ENCODE measurements at places on chromosomes 13 and 19.

- no peak for DNase-seq
These were observed 12.3 kb downstream of the FAM187B start for GRCh38 chr19:35216016-35216832.

DNA sequence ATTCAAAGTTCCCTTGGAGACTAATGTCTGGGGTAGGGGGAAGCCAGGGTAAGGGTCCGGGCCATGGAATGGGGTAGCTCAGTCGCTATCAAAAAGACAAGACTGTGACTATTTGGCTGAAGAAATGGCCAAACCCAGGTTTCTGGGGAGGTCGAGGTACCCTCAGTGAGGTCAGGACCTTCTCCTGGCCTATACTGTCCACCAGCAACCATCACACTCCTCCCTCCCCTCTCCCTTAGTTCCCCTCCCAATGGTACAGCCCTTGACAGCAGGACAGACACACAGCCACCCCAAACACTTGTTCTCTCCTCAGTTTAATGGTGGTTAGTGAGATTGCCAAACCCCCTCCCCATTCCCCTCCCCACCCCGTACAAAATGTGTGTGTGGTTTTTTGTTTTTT, 2.6 kb upstream of the ZNF428 start:
- DNase-seq, result no peak

- no peak for DNase-seq
These were observed 1.4 kb downstream of the USP12 start for GRCh38 chr13:27170221-27170515.

DNA sequence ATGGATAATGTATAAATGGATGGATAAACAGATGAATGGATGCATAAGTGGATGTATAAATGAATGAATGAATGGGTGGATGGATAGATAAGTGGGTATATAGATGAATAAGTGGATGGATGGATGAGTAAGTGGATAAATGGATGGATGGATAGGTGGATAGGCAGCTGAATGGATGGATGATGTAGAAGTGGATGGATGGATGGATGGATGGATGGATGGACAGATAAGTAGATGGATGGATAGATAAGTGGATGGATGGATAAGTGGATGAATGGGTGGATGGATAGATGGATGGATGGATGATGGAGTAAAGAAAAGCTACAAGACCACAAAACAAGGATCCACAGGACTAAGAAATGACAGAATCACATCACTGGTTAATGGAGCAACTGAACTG, 9.0 kb upstream of the COMP start:
- no peak for DNase-seq

- DNase-seq, result no peak
These were observed 4.1 kb downstream of the ZSWIM9 start for GRCh38 chr19:48174445-48175030.

DNA sequence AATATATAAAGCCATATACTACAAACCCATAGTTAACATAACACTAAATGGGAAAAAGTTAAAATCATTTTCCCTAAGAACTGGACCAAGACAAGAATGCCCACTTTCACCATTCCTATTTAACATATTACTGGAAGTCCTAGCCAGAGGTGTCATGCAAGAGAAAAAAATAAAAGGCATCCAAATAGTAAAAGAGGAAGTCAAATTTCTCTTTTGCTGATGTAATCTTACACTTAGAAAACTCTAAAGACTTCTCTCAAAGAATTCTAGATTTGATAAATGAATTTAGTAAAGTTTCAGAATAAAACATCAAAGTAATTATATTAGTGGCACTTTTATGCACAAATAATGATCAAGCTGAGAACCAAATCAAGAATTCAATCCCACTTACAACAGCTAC, 678.9 kb upstream of the SLITRK5 start:
- DNase-seq, result no peak

GRCh38 chr19:22616659-22617058, 17.5 kb upstream of the ZNF492 start:
- no peak for DNase-seq

- no peak for DNase-seq
These were observed 25.1 kb upstream of the MYDGF start for GRCh38 chr19:4695224-4695731.

DNA sequence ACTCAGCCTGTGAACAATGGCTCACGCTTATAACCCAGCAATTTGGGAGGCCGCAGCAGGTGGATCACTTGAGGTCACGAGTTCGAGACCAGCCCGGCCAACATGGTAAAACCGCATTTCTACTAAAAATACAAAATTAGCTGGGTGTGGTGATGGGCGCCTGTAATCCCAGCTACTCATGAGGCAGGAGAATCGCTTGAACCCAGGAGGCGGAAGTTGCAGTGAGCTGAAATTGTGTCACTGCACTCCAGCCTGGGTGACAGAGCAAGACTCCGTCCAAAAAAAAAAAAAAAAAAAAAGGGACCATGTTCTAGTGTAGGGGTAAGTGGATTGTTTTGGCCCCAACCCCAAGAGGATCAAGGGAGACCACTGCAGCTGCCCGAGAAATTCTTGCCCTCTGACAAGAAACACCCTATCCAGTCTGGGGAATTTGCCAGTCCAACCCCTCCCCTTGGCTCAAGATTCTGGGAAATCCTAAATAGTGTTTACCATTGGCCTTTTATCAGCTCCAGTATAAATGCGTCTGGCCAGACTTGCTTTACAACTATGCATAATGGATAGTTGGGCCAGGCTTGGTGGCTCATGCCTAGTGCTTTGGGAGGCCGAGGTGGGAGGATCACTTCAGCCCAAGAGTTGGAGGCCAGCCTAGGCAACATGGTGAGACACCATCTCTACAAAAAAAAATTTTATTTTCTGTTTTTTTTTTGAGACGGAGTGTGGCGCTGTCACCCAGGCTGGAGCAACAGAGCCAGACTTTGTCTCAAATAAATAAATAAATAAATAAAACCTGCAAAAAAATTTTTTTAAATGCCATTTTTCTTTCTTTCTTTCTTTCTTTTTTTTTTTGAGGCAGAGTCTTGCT, 5.1 kb upstream of the DHDH start:
- no peak for DNase-seq

DNA sequence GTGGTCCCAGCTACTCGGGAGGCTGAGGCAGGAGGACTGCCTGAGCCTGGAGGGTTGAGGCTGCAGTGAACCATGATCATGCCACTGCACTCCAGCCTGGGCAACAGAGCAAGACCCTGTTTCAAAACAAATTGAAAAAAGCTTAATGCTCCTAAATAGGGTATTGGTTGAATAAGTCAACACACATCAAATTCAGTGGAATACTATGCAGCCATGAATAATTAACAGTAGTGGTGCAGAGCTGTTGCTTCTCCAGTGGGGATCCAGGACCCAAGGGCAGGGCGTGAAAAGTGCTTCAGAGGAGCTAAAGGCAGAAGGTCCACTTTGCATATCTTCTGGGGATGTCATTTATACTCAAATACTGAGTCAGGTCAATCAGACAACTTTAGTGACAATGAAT, 18.2 kb downstream of the SIGLEC8 start:
- DNase-seq, result no peak

DNA sequence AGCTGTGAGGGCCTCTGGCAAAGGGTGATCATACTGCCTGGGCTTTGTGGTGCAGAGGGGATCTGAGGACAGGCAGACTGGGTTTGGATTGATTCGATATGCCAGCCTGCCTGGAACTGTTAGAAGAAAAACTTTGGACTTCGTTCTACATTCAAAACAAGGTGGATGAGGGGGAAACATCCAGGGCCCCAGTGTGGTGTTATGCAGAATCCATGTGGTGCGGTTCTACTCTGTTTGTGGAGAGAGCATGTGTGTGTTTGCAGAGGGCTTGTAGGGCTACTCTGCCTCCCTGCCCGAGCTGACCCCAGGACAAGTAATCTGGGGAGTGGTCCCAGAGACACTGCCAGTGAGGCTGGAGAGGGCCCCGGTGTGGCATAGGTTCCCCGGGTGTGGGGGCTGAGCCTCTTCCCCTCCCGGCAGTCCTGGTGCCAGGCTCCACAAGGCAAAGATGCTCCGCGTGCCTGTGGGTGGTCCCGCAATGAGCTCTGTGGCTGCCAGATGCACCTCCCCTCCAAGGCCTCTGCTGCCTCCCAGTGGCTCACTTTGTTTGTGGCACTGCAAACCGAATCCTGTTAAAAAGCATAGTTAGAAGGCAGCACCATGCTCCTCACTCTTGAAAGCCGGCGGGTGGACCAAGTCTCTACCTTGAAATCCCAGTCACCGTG, 22.3 kb upstream of the TFDP1 start:
- peak; percentile 49 for DNase-seq

DNA sequence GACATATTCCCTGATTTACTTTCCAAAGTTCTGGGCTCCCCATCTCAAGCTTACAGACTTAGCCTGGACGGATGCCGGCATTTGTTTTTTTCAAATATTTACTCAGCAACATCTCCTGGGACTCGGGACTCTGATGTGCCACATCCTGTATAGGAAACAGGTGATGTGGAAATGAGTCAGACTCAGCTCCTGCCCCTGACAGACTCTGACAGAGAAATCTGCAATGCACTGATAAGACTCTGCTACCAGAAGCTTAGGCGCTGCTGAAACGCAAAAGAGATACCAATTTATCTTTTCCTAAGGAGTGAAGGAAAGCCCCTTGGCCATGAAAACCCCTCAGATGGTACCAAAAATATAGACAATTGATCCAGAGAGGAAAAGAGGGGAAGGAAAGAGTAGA, 16.2 kb downstream of the LAIR2 start:
- DNase-seq, result peak; percentile 6

DNA sequence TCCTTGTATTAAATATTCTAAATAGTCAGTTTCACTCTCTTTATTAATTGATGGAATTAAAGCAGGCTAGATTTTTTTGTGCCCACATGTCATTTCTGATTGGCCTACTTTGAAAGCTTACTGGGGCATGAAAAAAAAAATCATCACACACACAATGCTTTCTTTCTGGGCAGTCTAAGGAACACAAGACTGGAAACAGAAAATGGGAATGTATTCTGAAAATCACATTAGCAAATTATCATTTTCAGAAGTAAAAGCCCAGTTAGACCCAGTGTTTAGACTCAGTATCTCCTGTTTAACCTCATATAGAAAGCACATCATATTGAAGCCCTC, 339.4 kb downstream of the SPRY2 start:
- DNase-seq, result no peak

- no peak for DNase-seq
These were observed 6.0 kb upstream of the TM6SF2 start for GRCh38 chr19:19279062-19279612.

DNA sequence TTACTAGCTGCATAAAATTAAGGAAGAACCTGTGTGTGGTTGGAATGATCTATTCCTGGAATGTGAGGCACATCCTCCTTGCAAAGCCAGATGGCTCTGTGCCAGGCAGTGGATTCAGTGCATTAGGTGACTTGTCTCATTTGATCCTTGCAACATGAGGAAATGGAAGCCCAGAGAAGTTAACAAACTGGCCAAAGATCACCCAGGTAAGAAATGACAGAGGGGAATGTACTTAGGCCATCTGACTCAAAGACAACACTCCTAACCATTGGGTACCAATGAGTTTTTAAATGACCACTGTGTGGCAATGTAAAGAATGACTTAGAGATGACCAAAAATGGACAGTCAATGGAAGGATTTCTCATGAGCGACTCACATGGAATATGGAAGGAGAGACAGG, 114.2 kb upstream of the RXFP2 start:
- no peak for DNase-seq

DNA sequence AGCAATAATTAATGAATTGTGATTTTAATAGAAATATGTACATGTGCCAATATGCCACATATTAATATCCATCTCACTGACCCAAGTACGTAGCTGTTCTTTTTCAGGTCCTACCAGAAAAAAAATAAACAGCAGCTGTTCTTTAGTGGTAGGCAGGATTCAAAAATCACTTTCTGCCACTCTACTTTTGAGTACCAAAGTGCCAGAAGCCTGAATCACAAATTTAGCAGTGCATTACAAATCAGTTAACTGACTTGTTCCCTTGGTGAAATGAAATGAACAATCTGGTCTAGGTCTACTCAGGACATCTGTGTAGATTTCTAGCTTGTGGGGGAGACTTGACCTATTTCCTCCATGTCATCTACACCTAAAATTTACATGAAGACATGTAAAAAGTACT, 775.5 kb upstream of the GPC6 start:
- no peak for DNase-seq

DNA sequence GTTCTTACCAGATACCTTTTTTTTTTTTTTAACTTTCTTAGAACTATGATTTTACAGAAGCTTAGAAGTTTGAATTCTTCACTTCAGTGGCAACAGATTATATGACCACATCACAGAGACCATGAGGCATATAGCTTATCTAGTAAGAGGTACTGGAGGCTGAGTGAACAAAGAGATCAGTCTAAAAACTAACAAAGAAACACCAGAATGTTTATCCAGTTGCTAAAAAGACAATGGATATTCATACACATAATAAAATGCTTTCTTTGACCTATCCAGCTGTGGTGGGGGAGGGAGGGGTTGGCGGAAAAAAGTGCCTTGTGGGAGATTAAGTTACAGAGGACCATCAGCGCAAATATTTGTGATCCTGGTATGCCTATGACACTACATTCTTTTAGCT, 34.7 kb upstream of the SLITRK6 start:
- DNase-seq, result no peak

GRCh38 chr13:30799356-30799824, 64.0 kb downstream of the ALOX5AP start:
- no peak for DNase-seq

DNA sequence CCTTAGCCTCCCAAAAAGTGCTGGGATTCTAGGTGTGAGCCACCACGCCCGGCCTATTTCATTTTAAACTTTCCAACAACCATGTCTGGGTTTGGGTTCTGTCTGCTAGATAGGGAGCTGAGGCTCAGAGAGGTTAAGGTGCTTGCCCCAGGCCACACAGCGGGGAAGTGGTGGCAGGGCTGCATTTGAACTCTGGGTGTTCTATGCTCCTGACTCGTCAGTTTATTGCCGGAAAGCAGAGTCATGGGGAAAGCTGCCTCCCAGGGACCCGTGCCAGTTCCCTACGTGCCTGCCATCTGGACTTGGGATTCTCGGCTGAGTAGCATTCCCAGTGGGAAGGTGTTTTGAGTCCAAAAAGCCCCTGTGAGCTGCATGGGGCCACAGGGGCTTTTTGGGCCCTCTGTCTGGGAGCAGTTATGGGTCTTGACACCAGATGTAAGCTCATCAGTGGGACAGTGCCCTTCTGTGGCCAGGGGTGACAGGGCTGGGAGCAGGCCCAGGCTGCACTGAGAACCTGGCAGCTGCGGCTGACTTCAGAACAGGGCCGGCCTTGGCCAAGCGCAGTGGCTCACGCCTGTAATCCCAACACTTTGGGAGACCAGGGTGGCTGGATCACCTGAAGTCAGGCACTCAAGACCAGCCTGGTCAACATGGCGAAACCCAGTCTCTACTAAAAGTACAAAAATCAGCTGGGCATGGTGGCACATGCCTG, 10.9 kb downstream of the RFX1 start:
- no peak for DNase-seq

- no peak for DNase-seq
These were observed 4.6 kb downstream of the NXNL1 start for GRCh38 chr19:17456127-17456526.

GRCh38 chr13:44218501-44219240, 155.0 kb upstream of the SERP2 start:
- DNase-seq, result no peak

GRCh38 chr13:83716121-83716520, 166.2 kb downstream of the SLITRK1 start:
- DNase-seq, result no peak

GRCh38 chr13:66984241-66984640, 245.9 kb downstream of the PCDH9 start:
- DNase-seq, result no peak
